ENCODE measurements at places on chromosomes 2 and 18.

DNA sequence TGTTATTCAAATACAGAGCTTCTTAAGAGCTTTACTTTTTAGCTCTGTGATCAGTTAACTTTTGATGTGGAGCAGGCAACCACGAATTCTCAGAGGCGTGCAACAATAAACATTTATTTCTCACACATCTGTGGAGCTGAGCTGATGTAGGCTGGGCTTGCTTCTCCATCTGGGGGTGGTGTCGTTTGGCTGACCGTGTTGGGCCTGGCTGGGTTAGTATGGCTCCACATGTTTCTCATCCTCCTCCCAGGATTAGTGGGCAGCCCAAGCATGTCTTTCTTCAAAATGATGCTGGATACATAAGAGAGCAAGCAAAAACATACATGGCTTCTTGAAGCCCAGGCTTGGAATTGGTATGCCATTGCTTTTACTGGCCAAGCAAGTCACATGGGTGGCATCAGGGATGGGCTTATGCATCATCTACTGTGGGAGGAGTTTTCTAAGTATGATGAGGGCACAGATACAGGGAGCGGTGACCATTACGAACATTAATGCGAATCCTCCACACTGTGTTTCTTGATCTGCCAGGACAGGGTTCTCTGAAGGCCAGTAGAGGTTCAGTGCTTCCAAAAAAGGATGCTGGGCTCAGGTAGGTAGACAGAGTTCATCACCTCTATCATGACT, 157.0 kb upstream of the TNP1 start:
- no peak for DNase-seq

DNA sequence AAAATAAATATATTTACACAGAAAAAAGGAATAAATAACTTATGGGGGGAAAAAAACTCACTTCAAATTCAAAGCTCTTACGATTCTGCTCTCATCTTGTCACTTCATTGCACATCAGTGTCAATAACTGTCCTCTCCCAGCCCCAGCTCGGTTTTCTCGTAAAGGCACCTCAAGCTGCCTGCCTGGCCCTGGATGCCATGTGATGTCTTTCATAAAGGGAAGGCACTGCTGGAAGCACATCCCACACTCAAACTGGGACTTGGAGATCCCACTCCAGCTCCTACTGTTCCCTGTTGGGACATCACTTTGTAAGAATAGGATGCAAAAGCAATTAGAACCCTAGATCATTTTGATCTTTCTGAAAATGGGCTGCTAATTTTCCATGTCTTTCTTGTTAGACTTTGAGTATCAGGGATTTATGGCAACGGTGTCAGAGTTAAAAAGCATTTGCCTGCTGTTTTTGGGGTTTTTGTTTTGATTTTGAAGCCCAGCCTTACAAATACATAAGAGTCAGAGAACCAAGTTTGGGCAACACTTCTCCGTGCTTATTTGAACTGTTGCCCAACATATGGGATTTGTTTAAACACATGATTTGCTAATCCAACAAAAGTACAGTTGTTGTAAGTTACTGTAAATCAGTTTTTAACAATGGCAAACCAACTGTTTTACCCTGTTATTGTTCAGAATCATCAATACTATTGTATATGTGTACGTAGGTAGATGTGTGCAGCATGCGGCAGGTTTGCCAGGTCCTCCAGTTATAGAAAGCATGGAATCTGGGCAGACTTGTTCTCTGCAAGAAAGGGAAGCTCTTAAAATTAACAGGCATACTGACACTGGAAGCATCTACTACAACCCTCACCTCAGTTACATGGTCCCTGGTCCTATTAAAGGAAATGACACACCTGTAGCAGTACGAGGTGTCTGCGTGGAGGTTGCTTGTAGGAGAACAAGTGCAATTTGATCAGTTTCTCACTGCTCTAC, 20.6 kb downstream of the SERTAD2 start:
- peak; percentile 56 for DNase-seq

- DNase-seq = no peak
These were observed 288.3 kb downstream of the IRS1 start for GRCh38 chr2:226511311-226511710.

DNA sequence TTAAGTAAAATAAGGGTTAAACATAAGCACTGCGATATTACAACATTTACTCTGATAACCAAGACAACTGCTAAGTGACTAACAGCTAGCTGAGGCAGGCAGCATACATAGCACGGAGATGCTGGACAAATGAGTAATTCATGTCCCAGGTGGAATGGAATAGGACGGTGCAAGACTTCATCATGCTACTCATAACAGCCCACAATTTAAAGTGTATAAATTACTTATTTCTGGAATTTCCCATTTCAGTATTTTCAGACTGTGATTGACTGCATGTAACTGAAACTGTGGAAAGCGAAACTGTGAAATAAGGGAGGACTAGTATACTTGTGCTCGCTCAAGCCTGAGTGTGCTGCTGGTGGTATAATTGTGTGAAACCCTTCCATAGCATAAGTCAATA, 12.9 kb downstream of the IER3IP1 start:
- DNase-seq = no peak

DNA sequence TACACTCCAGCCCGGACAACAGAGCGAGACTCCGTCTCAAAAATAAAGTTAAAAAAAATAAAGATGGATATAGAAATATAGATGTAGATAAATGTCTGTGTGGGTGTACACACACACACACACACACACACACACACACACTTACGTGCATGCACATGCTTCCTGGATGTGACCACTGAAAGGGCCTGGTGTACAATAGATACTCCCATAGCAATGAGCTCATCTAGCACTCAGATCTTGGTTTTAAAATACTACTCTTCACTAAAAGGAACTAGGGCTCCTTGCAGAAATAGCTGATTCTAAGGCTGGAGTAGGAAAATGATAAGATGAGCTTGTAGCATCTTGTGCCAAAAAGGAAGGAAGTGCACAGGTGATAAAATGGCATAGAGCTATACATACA, 39.1 kb downstream of the ROCK2 start:
- no peak for DNase-seq

DNA sequence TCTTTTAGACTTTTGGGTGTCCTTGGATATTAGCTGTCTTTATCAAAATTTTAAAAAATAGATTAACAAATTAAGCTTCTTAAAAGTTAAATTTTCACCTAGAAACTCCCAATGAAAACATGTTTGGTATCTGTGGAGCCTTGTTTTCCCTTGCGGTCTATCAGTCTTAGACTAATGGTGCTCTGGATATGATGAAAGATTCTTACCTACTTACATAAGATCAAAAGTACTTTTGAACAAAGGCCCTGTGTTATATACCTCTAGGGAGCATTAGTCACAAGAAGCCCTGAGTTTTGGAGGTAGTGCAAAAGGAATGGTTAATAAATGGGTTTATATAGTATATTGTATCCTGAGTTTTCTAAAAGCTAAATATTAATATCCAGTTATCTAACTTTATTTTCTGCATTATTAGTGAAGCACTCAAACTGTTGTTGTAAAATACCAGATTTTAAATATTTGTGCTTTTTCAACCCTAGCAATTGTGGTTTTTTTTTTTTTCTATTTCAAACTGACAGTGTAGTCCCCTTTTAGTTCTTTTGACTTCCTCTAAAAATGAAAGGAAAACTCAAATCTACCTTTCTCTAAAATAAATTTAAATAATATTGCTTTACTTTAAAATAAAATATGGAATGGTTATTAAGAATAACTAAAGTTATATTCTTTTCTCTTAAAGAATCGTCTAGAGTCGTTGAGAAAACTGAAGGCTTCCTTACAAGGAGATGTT, 18.1 kb downstream of the NDC80 start:
- DNase-seq = no peak

DNA sequence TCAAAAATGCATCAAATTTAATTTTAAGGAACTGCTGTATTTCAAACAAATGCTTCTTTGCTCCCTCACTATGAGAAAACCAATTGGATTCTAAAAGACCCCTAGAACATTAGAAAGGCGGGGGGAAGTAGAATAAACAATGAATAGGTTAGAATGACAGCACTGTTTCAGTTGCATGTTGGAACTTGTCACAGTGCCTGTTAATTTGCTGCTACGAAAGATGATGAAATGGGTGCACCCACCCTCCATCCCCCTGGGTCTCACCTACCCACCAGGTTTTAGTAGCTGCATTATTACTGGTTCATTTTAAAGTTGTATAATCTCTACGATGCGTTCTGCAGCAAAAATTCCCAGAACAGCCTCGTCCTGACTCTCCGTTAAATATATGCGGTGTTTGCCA, 193.0 kb upstream of the COPS8 start:
- no peak for DNase-seq

All from AG09309 (cell line).